ENCODE measurements at places on chromosomes 12 and 14.

- DNase-seq = no peak
Observed at GRCh38 chr12:103140286-103140685, 182.8 kb downstream of the ASCL1 start.

- no peak for DNase-seq
Observed at GRCh38 chr12:31865023-31865422, 94.2 kb upstream of the RESF1 start.

DNA sequence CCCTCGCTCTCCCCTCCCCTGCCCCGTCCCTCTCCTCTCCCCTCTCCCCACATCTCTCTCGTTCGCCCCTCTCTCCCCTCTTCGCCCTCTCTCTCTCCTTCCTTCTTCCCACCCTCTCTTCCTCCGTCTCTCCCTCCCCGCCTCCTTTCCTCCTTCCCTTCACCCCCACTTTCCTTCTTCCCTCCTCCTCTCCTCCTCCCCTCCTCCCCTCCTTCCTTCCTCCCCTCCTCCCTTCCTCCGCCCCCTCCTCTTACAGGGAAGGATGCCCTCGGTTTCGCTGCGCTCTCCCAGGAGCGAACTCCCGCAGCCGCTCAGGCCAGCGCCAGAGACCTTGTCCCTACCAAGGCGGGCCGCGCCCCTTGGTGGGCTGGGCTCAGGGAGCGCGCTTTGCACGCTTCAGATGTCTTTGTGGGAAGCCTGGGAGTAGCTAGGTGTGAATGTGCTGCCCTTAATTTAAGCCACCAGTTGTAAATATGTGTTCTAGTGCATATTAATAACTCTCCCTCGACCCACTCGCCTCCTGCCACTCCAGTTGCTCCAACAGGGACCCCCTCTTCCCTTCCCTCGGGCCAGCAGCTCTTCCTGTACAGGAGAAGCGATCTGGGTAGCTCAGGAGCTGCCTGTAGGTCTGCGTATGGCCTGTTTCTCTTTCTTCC is 13.3 kb upstream of the MAP3K9 start:
- no peak for DNase-seq

- no peak for DNase-seq
Observed at GRCh38 chr14:104971447-104972240, 6.5 kb downstream of the AHNAK2 start.

- peak; percentile 58 for DNase-seq
Observed at GRCh38 chr12:97024393-97024792, 117.3 kb downstream of the NEDD1 start.

DNA sequence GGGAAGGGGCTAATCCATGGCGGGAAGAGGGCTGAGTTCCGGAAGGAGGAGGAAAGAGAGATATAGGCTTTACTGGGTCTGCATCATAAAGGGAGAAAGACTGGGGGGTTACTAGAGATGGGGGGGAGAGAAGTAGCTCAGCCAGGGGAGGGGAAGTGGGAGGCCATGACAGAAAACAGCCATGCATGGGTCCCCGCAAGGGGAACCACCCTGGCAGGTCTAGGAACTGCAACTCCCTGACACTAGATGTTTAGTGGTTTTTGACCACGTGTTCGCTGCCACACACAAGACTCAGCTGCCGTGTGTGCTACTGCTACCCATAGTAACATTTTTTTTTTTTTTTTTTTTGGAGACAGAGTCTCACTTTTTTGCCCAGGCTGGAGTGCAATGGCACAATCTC is 145.0 kb downstream of the RIMBP2 start:
- DNase-seq = no peak

- DNase-seq = no peak
Observed at GRCh38 chr12:84113666-84114065, 798.9 kb downstream of the SLC6A15 start.

- DNase-seq = no peak
Observed at GRCh38 chr12:93957870-93958269, 190.5 kb upstream of the PLXNC1 start.

DNA sequence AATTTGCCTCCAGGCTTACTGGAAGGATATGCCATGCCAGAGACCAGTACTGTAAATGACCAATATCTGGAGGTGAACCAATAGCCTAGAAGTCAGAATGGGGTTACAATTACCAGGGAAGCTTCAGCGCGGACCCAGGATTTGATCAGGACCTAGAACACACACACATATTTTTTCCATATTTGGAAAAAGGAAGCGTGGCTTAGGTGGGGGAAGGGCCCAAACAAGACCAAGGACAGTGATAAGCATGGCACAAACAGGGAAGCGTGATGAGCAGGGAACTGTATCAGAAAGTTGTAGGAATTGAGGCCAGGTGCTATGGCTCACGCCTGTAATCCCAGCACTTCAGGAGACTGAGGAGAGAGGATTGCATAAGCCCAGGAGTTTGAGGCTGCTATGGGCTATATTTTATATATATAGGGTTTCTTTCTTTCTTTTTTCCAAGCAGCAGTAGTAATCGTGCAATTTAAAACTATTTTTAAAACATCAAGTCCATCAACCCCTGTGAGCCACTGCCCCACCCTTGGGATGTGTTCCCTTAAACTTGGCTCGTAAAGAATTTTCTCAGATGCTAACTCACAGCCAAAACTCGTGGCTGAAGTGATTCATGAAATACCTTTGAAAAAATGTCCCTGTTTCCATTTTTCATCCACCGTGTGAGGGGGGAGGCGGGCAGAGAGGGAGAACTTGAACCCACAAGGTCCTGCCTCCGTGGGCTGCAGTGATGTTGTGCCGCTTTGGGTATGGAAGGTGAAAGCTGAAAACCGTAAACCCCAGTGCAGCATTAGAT is 16.7 kb downstream of the HRK start:
- no peak for DNase-seq

DNA sequence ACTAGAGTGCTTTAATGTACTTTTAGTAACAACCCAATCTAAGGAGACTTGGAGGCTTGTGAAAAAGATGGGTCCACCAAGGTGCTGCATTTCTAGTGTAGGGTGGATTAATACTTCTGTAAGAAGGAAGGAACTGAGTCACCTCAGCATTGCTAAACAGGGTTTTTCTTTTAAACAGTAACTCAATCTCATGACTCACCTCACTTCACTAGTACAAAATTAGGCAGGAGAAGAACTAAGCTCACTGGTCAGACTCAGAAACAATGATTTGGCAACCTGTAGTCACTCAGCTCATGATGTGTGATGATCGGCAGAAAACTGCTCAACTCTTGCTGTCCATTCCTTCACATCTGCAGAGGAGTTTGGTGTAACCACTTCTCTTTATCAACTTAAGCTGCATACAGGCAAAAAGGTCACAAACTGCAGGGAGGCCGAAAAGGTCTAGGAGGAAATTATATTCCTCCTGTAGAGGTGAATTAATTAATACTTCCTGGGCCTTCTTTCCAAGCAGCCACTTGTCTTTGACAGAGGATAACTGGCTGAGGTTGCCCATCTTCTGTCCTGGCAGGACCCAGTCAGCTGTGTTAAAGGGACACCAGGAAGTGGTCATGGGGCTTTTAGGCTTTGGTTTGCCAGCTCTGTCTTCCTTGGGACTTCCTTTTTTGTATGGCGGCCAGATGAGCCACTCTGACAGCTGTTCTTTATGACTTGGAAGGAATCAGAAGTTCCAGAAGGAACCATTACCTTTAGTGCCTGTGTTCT is 466.9 kb downstream of the FUT8 start:
- DNase-seq = peak; percentile 41

- DNase-seq = peak; percentile 83
Observed at GRCh38 chr14:90235179-90235976, 21.0 kb upstream of the PSMC1 start.

DNA sequence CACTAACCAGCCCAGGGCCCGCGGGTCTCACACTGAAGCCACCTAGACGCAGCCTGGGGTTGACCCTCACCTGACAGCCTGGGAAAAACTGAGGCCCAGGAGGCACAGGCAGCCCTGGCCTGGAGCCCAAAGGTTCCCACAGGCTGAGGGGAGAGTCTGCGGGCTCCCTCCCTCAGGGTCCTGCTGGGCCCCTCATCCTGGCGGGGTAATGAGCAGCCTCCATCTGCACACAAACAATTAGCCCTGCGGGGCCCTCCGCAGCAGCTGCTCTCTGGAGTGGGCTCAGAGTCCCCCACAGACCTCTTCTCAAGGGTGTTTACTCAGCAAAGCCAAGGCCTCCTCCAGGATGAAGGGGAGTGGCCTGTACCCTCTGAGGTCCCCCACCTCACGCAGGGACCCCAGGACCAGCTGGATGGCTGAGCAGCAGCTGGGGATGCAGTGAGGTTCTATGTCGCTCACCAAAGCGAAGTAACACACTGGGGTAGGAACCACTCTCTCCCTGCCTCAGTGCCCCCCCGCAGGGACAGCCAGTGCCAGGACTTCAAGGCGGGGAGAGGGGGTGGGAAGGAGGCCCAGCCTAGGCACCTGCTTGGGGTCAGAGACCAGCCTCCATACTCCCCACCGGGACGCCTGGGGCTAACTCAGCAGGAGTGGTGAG is 7.3 kb downstream of the AKT1 start:
- no peak for DNase-seq

DNA sequence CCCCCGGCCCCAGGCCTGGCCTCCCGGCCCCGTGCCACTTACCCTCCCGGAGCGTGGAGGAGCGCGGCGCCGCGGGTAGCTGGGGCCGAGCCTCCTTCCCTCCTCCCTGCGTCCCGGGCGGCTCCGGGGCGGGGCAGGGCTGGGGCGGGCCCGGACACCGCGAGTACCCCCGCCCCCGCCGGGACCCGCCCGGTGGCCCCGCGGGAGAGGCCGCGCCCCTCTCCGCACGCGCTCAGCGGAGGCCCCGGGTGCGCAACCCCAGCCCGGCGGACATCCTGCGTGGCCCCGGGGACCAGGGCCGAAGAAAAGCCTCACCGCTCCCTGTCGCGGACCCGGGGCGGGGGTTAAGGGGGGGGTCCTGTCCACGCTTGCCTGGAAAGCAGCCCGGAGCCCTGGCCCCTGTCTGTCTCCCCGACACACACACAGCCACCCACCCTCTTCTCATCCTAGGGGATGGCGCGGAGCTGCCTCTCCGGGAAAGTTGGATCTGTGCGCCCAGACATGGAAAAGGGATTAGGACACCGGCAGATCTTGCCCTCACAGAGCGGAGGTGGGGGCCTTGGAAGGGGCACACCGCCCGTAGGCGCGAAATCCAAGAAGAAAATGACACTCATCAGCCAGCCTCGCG is at the start of gene SYNE3:
Gene SYNE3, minus strand, starts transcription at position 97 of the 628 bp plus-strand sequence. CDS start 40,829 bp downstream, outside the sequence.
- DNase-seq = peak; percentile 51

- no peak for DNase-seq
Observed at GRCh38 chr14:69345402-69345801, 52.7 kb downstream of the ERH start.

All from OCI-M1 (cell line).